ENCODE measurements at places on chromosomes 6 and 20. TPM values are rescaled to one million over a fixed set of nuclear protein-coding genes. Genes with fewer than 3 reads are reported as not detected.

The CLVS2 gene
- not detected for total RNA-seq

The HLA-DPB1 gene
- 100 TPM for total RNA-seq

The BPI gene
- not detected for total RNA-seq

The PXMP4 gene
- 5.8 TPM for total RNA-seq

The PROKR2 gene
- not detected for total RNA-seq

The ELOVL2 gene
- total RNA-seq = 0.13 TPM

The CASS4 gene
- total RNA-seq = 10.6 TPM

The HSPA1L gene
- 1.1 TPM for total RNA-seq

The NRSN1 gene
- not detected for total RNA-seq

DNA sequence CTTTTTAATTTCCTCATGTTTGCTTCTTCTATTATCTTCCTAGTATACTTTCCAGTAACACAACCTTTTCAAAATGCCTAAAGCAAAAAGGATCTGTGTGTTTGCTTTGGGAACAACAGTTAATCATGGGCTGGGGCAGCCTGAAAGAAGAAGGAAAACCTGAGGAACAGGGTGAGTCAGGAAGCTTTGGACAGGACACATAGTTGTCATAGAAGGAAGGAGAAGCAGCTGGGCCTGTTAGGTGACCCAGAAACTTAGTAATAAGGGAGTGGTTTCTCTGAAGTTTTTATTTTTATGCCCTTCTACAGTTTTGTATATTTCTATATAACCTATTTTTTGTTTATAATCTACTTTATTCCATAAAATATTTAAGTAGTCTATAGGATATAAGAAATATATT lies 61.4 kb downstream of the CD24 start:
- no peak for DNase-seq

DNA sequence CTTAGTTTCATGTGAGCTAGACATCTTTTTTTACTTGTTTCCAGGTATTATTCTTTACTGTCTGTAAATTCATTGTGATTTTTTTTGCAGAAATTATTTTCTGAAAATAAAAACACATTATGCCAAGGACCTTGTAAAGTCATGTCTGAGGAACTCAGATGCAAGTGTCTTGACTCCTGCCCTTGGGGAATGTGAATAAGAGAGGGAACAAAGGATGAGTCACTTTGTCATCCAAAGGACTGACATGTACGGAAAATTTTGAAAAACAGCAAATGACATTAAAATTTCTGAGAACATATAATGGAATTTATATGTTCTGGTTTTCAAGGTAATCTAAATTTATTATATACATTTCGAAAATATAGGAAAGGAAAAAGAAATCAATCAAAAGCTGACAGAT lies 660.4 kb downstream of the CD109 start:
- DNase-seq = no peak

DNA sequence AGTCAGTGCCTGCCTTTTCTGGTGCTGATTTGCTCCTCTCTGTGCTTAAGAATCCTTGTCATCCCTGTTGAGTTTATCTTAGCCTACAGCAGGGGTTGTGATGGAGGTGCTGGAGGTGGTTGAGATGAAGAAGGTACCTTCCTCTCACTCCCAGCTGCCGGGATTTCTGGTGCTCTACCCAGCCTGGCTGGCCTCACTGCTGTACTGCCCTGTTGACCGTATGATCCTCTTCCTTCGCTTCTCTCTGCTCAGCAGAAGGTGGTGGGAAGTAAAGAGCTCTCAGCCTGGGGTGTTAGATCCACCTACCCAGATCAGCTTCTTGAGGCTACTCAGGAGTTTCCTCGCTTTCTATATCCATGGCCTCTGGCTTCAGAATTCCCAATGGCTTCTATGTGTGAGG lies 101.0 kb upstream of the NXT1 start:
- no peak for DNase-seq

GRCh38 chr6:24836109-24836508 lies 37.4 kb upstream of the ARMH2 start:
- no peak for DNase-seq

GRCh38 chr6:95285881-95286280 lies 291.5 kb upstream of the MANEA start:
- no peak for DNase-seq

DNA sequence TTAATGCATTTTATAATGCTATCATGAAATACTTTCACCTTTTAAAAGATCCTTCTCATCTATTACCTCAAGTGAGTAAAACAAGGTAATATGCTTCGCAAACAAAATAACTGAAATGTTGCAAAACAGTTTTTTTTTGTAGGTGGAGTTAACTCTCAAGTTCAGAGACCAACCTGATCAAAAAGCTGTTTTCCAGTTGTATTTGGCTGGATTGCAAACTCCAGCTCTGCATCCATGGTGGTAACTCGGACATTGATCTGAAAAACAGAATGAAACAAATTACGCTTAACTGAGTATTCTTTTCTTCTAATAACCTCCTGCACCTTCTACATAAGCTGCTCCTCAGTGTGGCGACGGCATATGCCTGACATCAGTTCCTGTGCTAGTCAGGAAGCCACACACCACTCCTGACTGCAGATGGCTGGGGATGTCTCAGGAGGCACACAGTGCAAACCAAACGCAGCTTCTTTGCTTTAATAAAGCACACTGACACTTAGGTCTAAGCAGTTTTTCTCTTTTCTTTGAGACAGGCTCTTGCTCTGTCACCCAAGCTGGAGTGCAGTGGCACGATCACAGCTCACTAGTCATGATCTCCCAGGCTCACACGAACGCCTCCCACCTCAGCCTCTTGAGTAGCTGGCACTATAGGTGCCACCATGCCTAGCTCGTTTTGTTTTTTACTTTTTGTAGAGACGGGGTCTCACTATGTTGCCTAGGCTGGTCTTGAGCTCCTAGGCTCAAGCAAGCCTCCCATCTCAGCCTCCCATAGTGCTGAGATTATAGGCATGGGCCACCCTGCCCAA lies 29.9 kb downstream of the EZR start:
- DNase-seq = peak; percentile 11

DNA sequence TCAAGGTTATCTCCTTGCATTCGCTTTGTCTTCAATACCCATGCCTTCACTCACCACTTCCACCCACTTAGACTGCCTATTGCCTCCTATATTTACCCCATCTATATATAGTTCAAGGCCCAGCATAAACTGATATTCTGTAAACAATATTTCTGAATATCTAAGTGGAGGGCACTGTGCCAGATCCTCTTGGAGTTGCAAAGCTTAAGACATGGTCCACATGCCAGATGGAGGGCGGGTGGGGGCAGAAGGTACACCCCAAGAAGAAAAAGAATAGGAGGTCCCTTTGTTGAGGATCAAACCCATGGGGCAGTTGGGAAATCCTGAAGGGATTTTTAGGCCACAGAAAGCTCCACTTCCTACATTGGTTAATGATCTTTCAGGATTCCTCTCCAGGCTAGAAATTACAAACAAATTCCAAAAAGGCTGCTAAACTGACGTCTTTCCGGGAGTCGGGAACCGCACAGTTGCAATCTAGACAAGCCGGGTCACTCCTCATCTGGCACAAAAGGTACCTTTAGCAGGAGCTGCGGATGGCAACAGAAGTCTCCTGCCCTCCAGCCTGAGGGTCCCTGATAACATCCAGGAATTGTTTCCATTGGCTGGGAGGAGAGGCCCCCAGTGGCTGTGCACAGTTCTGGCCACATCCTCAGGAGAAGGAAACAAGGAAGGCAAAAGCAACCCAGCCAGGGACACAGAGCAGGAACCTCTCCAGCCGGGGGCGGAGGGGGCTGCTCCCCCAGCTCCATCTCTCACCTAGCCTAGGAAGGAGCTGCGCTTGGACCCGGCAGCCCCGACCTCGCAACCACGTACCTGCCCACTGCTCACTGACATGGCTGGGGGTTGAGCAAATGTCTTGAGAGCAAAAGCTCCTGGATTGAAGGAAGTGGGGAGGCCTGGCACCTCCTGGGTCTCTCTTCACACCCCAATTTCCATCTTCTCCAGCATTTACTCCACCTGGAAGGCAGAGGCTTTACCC lies 5.9 kb upstream of the LPIN3 start:
- no peak for DNase-seq

- no peak for DNase-seq
Observed at GRCh38 chr6:87099472-87099871, 4.6 kb upstream of the CGA start.

- DNase-seq = no peak
Observed at GRCh38 chr6:140078561-140079125, 704.2 kb upstream of the CITED2 start.

DNA sequence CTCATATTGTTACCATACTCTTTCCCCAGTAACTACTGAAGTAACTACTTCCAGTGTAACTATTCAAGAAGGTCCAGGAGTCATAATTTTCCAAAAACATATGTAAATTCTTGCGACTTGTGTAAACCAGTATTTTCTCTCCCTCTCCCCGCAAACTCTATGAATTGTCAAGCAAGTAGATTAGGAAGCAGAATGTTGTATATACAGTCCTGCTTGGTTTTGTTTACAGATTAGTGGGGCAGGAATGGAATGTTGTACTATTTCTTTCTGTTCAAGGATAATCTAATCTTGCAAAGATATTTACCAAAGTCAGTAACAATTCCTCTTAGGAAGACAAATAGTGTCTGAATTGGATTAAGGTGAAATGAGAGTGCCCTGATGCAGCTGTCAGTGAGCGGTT lies 234.9 kb upstream of the PLN start:
- DNase-seq = no peak

GRCh38 chr20:14801591-14802325 lies 464.3 kb upstream of the FLRT3 start:
- DNase-seq = no peak

- DNase-seq = no peak
Observed at GRCh38 chr20:20683481-20684321, 28.7 kb downstream of the RALGAPA2 start.

DNA sequence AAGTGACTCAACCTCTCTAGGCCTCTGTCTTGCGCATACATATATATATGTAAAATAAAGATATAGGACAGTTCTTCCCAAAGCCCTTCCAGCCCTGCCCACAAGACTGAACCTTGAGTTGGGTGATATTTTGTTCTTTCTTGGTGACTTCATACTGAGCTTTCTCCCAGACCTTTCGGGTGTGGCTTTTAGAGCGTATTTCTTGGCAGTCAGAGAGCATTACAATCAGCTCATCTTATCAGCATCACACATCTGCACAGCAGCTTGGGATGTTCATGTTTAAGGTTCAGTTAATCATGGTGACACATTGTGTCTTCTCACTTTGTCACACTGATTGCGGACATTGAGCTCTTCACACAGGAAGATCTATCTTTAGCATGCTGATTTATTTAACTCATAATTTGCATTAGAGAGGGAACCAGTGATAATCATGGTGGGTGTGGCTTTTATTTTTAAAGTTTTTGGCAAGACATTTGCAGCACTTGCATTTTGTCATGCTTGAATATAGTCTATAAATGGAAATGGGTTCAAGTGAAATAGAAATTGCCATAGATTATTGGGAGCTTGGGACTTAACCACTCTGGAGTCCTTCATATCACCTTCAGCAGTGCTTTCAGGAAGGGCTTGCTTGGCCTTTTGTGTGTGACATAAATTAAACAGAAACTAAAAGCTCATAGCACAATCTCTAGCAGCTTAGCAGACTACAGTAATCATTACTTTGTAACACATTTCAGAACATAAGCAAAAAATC lies 8.3 kb downstream of the KIF3B start:
- no peak for DNase-seq

- DNase-seq = no peak
Observed at GRCh38 chr6:132666118-132666517, 7.1 kb upstream of the TAAR1 start.

DNA sequence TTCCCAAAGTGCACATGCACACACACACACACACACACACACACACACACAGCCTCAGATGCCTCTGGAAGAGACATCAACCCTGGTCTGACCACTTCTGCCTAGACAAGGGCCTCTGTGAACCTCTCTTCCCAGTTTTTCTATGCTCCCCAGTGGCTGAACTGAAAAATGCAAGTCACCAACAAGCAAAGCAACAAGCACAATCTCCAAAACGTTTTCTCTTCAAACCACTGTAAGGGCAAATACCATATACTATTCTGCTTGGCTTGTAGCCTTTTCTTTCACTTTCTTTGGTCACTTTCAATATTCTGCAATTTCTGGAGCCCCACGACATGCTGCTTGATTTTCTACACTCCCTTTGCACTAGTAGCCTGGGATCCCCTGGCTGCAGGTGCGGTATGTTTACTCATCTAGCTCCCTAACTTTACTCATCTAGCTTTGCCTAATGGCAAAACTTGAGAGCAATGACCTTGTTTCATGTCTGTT lies 121.4 kb upstream of the DST start:
- no peak for DNase-seq

- DNase-seq = no peak
Observed at GRCh38 chr6:84641076-84641475, 123.3 kb downstream of the TBX18 start.

DNA sequence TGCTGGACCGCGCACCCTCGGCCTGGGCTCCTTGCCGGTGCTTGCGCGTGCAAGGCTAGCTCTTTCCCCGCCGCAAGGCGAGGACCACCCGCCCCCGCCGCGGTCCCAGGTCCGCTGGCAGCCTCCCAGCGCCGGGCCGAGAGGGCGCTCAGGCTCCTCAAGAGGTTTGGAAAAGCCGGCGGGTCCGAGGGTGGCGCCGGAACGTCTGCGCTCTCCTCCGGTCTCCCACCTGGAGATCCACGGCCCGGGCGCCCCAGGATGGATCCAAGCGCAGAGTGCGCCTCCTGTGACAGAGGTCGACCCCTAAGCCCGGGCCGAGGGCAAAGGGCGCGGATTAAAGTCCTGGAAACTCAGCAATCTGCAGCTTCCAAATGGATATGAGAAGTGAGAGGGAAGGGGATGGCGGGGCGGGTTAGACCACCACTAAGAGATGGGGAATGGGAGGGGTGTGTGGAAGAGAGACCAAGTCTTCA lies 575 bp upstream of the MICAL1 start:
- DNase-seq = no peak

DNA sequence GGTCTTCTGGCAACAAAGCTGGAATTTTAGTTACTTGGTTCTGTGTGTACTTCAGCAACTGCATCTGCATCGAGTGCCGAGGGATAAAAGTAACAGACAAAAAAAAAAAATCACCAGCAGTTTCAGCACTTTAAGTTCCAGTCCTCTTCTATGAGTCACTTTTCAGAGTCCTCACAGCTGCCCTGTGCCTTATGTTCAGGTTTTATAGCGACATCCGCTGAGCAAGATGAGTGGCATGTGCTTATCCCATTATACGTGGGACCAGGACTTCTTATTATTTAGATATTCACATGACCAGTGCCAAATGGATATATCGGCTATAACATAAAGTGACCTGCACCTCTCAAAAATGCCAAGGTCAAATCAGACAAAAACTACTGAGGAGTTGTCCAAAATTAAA lies 242.9 kb downstream of the FOXA2 start:
- no peak for DNase-seq

DNA sequence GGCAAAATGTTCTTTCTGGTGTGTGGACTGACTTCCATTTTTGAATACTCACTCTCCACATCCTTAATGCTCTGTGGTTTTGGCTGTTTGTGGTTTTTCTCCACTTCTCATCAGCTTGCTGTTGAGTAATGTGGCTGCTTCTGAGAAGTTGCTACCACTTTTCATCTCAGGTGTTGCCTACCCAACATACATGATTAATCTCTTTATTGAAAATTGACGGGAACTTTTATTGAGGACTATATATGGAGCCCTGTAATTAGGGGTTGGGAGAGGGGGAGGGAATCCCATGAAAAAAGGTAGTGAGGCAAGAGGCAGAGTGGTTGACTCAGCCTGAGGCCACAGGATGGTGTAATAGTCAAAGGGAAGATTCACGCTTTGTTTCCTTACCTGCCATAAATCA lies 17.6 kb downstream of the IL22RA2 start:
- DNase-seq = no peak

GRCh38 chr20:4318891-4319290 lies 303.5 kb upstream of the RNF24 start:
- DNase-seq = no peak

All from omental fat pad (tissue), 4 donors.